ENCODE measurements at places on chromosomes 2 and 18.

- DNase-seq, result no peak
Observed at GRCh38 chr2:170892391-170892951, 36.6 kb upstream of the GORASP2 start.

DNA sequence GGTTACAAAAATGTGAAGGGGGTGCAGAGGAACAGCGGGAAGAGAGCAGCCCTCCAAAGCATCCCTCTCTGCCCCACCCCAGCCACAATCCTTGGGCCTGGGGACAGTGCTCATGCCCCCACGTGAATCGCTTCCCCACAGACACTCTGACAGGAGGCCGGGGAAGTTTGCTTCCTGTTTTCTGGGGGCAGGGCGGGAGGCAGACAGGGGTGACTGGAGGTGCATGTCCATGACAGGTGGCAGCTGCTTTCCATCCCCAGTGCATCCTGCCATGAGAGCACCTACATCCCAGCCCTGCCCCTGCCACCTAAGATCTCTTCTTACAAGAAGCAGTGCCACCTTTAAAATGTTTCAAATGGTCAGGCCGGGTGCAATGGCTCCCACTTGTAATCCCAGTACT lies 47.2 kb upstream of the UBE2F start:
- DNase-seq, result no peak

DNA sequence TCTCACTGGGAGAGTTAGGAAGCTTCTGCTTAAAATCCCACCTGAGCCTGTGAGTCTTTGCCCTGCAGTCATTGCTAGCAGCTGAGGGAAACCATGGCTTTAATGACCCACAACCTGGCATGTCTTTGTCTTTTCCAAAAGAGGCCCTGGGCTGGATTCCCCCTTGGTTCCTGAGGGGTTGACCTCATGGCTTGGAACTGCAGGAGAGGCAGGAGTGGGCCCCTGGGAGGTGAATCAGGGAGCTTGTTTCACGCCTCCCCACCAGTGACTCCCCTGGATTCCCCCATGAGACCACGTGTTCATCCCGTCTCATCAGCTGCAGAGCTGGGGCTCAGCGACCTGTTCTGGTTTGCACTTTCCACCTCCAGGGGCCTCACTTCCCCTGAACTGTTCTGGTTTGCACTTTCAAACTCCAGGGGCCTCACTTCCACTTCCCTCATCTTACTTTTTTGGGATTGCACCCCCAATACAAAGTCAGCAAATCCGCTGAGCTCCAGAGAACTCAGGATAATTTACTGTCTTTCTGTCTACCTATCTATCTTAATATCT lies 58.5 kb upstream of the TMEM18 start:
- no peak for DNase-seq

GRCh38 chr2:150282771-150283371 lies 204.6 kb downstream of the RND3 start:
- no peak for DNase-seq

DNA sequence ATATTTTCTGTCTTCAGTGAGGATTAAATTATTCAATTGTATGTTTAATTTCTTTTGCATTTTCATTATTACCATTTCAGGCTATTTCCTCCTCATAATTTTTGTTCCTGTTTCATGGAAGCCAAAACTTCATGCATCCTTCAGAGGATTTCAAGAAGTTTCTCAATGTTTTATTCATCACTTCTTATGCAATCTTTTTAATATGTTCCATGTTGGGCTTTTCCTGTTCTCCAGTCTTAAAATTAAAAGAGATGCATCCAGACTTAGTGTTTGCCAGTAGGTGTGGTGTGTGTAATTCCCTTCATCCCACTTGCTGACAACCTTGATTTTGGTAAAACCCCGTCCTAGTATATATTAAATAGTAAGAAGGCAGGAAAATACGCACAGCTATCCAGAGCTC lies 190.0 kb downstream of the EN1 start:
- no peak for DNase-seq

- DNase-seq, result no peak
Observed at GRCh38 chr2:231820786-231821303, 34.6 kb downstream of the COPS7B start.

DNA sequence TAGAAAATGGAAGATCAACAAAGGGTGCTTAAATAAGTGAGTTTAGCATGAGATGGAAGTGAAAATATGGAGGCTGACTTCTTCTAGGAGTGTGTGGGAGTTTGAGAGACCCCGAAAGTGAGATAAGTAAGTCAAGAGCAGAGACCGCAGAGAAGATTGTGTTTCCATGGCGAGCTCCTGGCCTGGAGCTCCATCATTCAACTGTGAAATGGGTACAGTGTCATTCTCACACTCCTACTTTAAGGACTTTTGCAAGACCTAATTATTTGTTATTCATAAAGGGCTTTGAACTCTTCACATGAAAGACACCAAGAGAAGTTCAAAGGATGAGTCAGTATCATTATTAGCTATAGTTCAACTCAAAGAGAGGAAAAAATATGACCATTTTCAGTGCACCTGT lies 134.2 kb upstream of the PIK3C3 start:
- no peak for DNase-seq

GRCh38 chr2:166090346-166090745 lies 37.5 kb downstream of the SCN1A start:
- DNase-seq, result no peak

GRCh38 chr2:85550486-85550885 lies 10.8 kb downstream of the GGCX start:
- no peak for DNase-seq

DNA sequence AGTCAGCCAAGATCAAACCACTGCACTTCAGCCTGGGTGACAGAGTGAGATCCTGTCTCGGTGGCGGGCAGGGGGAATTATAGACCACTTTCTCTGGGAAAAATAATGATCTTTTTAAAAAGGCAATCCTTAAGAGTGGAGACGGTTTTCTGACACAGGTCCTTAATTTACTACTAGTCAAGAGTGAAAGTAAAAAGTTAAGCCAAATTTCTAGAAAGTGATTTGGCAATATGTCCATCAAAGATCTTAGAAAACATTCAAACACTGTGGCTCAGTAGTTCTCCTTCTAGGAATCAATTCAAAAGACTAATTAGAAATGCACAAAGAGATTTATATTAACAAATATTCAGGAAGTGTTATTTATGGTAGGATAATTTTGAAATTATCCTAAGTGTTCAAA lies 148.5 kb upstream of the DNMT3A start:
- DNase-seq, result no peak

GRCh38 chr2:38793511-38793910 lies 15.5 kb downstream of the GEMIN6 start:
- no peak for DNase-seq

DNA sequence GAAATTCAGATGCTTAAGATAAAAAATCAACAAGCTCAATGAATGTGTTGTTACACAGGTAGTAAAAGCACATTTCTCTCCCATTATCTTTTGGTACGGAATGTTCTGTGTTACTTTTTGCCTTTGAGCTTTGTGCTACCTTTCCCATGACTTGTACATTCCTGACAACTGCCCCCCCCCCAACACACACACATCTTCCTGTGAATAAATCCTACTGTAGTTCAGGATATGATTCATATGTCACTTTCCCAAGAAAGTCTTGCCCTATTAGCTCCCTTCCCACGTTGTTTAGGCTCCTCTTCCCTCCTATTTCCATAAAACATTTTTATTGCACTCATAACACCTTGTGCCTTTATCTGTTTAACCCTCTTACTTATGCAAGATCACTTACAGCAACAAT lies 442.6 kb upstream of the LRATD1 start:
- no peak for DNase-seq

GRCh38 chr18:40357536-40357935 lies 1597.5 kb upstream of the PIK3C3 start:
- DNase-seq, result no peak

DNA sequence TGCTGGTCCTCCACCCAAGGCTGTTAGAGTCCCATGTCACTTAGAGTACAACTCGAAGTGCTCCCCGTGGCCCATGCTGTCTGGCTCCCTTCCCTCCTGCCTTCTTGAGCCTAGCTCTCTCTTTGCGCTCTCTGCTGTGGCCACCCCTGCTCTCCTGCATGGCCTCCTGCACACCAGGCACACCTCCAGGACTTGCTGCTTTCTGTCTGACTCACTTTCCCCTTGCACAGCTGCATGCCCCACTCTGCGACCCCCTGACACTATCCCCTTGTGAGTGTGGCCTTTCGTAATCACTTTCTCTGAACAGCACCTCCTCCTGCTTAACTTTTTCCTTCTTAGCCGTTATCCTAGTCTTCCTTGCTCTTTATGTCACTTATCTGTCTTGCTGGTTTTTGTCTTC lies 343.6 kb downstream of the TGIF1 start:
- DNase-seq, result no peak

- DNase-seq, result no peak
Observed at GRCh38 chr18:32139835-32140283, 48.2 kb downstream of the RNF138 start.

DNA sequence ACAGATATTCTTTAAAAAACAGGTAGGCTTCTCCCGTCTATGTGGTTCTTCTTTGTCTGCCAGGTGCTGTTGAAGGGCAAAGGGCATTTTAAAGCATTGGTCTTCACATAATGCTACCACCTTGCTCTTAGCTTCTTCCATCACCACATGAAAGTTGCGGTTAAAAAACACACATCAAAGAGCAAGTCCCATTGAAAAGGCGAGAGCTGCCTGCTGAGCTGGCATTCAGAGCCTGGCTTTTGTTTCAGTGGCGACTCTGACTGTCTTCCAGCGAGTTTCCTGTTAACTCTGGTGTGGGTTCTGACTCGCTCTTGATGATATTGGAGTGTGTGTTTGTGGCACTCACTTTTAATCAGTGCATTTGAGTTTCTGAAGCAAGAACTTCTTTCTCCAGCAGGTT lies 624.9 kb upstream of the FANCL start:
- no peak for DNase-seq

- no peak for DNase-seq
Observed at GRCh38 chr2:188478724-188479123, 187.1 kb downstream of the GULP1 start.

DNA sequence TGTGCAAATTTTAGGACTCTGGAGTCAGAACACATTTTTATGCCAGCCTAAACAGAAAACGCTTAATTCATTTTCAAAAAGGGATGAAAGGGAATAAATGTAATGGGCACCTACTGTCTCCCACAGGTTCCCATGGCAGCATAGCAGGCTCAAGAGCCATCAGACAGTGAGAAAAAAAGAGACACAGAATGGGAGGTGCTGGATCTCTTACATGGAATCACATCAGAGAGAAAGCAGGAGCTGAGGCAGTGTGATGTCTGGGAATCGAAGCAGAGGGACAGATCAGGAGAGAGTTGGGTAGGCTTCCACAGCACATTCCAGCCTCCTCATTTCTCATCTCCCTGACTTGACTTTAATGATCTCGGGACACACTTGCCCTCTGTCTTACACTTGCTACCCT lies 684.3 kb downstream of the KCNJ3 start:
- DNase-seq, result no peak

GRCh38 chr2:229909090-229909489 lies 12.7 kb downstream of the TRIP12 start:
- no peak for DNase-seq

- no peak for DNase-seq
Observed at GRCh38 chr18:21930177-21930576, 189.6 kb downstream of the MIB1 start.

- DNase-seq, result no peak
Observed at GRCh38 chr2:213098612-213099011, 52.8 kb downstream of the IKZF2 start.

- DNase-seq, result no peak
Observed at GRCh38 chr2:239661334-239662312, 260.8 kb upstream of the HDAC4 start.

DNA sequence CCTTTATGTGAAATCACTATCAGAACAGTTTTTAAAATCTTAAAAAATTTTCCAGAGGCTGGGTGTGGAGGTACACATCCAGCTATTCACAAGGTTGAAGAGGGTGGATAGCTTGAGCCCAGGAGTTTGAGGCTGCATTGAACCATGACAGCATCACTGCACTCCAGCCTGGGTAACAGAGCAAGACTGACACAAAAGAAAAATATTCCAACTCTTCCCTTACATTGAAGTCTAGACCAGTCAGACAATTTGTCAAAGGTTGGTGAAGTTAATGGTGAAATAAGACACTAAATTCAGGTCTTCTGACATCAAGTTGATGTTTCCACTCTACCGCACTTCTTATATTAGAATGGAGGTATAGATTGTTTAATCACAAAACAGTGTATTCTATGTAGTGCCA lies 52.8 kb downstream of the HYCC2 start:
- no peak for DNase-seq

GRCh38 chr2:138201286-138201685 lies 237.0 kb downstream of the HNMT start:
- no peak for DNase-seq

- no peak for DNase-seq
Observed at GRCh38 chr2:12796657-12797056, 79.9 kb downstream of the TRIB2 start.

GRCh38 chr2:219443697-219444023 lies 9.0 kb downstream of the SPEG start:
- no peak for DNase-seq

- DNase-seq, result no peak
Observed at GRCh38 chr2:27752551-27753237, 18.8 kb upstream of the MRPL33 start.

- DNase-seq, result no peak
Observed at GRCh38 chr2:137252934-137253333, 487.6 kb downstream of the THSD7B start.

GRCh38 chr2:105254531-105255210 lies 13.1 kb downstream of the GPR45 start:
- no peak for DNase-seq

DNA sequence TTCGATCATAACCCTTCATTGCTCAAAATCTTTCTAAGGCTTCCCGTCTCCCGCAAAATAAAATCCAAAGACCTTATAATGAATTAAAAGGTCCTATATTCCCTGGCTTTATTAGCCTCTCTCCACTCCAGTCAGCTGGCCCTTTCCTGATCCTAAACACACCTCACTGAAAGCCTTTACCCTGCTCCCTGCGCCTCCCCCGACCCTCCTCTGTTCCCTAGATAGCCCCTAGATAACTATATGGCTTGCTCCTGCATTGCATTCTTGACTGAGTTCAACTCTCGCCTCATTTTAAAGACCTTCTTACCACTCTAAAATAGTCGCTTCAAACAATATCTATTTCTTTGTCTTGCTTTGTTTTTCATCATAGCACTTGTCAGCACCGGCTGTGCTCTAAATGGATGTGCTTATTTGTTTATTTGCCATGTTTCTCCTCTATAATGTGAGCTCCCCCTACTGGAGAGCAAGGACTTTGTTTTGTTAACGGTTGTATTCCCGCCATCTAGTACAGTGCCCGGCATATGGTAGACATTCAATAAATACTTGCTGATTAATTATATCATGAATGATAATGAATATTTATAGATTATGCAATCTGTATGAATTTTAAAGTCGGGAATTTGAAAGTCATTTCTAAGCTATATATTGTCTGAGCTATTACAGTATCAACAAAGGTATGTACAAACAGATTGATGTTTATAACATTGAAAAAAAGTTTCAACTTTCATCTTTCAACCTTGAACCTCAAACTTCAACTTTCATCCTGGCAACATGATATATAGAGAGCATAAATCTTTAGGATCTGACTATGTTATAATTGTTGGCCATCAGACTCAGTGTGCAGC lies 32.4 kb upstream of the VIT start:
- DNase-seq, result no peak

GRCh38 chr2:240554767-240555493 lies 2.9 kb downstream of the ANKMY1 start:
- DNase-seq, result no peak

Measured in activated CD4-positive, alpha-beta T cell treated with anti-CD3 and anti-CD28 coated beads, Interleukin-2, amount 50 U/mL, for 1 hour (primary cell).